ENCODE measurements at places on chromosomes 4 and X.

DNA sequence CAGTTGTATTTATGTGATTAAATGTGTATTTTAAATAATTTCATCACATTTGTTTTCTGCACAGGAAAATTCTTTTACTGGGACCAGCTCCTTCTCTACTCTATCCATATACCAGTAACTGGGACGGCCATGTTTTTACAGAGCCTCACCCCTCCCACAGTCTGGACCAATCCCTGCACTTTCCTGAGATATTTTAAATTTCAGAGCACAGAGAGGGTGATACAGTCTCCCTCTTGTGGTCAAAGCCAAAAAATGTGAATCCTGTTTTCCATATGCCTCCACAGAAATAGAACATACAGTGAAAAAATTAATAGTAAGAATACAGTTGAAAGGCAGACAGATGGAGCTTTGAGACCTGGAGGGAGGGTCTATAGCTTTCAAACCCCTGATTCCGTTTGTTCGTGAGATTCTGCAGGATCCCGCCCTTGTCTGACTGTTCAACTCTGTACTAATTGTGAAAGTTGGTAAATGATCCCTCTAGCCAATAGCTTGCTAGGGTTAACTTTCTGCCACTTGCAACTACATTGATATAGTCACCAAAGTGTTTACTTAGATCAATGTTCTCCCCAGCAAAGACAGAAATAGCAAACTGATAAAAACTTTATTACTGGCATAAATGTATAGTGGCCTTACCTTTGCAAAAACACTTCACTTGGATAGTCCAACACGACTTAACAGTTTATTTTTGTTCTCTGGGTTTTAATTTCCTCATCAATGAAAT lies 172.2 kb downstream of the PPARGC1A start:
- DNase-seq, result peak; percentile 26

- DNase-seq, result no peak
Observed at GRCh38 chr4:149164282-149164681, 651.4 kb downstream of the IQCM start.

DNA sequence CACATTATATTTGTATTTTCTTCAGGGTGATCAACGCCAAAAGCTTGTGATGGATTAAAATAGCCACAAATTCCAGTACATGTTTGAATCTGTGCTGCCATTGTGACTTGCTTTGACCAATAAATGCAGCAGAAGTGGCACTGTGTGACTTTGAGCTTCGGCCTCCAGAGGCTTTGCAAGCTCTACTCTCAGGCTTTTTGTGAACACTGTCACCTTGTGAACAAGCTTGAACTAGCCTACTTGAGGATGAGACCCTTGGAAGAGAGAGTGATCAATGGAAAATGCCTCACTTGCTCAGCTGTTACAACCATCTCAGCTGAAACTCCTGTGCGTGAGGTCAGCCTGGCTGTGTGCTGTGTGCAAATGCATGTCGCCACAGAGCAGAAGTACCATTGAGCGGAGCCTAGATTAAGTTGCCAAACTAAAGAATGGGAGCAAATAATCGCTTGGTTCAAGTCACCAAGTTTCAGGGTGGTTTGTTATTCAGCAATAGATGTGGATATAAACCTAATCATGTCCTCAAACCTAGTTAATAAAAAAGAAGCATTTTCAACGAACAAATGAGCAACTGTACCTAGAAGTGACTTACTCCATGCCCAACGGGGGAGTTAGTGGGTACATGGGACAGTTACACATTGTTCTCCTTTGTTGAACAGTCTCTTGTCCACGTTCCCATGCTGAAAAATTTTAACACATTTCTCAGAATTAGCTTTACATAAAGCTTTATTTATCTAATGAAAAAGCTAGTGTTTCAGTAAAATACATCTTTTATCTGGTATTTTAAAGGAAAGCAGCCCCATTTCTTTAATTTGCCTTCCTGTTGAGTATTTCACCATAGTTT lies 23.5 kb downstream of the NOA1 start:
- DNase-seq, result no peak

DNA sequence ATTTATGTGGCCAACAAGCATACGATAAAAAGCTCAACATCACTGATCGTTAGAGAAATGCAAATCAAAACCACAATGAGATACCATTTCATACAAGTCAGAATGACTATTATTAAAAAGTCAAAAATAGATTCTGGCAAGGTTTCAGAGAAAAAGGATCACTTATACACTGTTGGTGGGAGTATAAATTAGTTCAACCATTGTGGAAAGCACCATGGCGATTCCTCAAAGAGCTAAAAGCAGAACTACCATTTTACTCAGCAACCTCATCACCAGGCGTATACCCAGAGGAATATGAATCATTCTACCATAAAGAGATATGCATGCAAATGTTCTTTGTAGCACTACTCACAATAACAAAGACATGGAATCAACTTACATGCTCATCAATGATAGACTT lies 478.7 kb upstream of the GALNTL6 start:
- no peak for DNase-seq

GRCh38 chrX:153726286-153727122 lies 1.8 kb downstream of the ABCD1 start:
- DNase-seq, result no peak

GRCh38 chr4:40688446-40689095 lies 58.9 kb upstream of the RBM47 start:
- no peak for DNase-seq

DNA sequence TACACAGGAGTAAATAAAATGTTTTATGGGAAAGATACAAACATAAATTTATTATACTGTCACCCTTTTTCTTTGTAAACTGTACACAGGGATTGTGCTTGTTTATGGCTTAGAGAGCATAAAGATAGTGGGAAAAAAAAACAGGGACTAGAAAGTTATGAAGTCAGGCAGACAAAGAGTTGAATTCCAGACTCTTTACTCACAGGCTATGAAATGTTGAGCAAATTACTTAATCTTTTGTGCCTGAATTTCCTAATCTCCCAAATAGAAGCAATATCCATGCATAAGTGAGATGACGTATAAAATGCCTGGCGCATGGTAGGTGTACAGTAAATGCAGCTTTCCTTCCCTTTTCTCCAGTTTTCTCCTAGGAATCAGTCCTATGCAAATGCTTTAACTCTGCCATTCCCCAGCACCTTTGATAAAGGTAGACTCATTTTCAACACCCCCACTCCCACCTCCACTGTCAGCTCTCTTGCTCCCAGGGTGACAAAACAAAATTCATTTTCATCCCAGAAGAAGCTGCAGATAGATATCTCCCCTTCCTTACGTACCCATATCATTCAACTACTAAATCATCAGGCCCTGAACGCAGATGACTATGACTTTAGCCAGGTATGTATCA lies 44.5 kb upstream of the BTC start:
- DNase-seq, result no peak

GRCh38 chr4:159279084-159279483 lies 176.2 kb downstream of the RAPGEF2 start:
- DNase-seq, result no peak

DNA sequence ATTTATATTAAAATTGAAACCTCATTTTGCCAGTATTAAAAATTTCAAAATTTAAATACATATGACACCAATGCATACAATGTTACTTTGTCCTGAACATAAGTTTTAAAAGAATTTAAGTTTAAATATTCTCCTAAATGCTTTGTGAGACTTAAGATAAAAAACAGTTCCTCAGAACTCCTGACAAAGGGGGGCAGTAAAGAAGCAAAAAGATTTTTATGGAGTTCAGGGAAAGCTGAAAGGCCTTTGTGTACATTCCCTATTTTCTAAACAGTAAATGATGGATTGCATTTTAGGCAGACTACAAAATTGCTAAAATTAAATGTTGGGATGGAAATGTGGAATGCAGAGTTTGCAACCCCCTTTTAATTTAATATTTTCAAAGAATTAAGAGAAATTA lies 81.7 kb downstream of the SNCA start:
- peak; percentile 3 for DNase-seq

GRCh38 chrX:51697397-51697796 lies 12.9 kb upstream of the CENPVL1 start:
- DNase-seq, result no peak

GRCh38 chr4:168844353-168845049 lies 165.6 kb downstream of the CBR4 start:
- no peak for DNase-seq

DNA sequence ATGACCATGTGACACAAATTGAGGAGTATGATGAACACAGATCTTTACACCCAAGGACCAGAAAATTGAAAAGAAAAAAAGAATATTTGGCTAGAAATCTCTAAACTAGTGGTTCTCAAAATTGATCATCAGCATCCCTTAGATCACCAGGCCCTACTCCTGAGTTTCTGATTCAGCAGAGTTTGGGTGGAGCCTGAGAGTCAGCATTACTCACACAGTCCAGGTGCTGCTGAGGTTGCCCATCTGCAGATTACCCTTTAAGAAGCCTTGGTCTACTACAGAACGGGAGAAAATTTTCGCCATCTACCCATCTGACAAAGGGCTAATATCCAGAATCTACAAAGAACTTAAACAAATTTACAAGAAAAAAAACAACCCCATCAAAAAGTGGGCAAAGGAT lies 182.8 kb downstream of the MOSPD2 start:
- DNase-seq, result no peak

DNA sequence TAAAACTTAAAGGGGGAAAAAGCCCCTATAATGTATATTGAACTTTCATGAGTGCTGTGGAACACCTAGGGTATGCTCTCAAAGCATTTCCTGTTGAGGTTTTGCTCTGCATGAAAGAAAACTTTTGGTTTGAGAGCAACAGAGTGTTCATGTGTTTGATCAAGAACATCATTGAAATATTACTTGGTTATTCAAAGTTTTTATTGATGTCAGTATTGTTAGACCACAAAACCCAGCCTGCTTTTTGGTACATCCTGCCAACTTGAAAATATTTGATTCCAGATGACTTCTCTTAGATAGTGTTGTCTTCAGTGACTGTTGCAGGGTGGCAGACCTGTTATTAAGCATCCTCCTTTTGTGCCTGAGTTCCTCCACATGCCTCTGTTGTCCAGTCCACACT lies 68.0 kb downstream of the N4BP2 start:
- DNase-seq, result no peak

- DNase-seq, result no peak
Observed at GRCh38 chr4:140706276-140706625, 49.9 kb downstream of the TBC1D9 start.

GRCh38 chrX:47578692-47579091 lies 3.5 kb upstream of the TIMP1 start:
- DNase-seq, result no peak

- no peak for DNase-seq
Observed at GRCh38 chr4:146432065-146432464, 89.7 kb downstream of the SLC10A7 start.

GRCh38 chr4:2482693-2483092 lies 13.8 kb downstream of the RNF4 start:
- DNase-seq, result no peak

GRCh38 chrX:130171446-130172126 lies at the start of gene RAB33A:
TSS of gene RAB33A (plus strand) at chrX:130171962. CDS start at chrX:130172063, 101 bp downstream.
- no peak for DNase-seq

GRCh38 chr4:146998157-146998556 lies 52.5 kb upstream of the TTC29 start:
- DNase-seq, result no peak

GRCh38 chr4:98518559-98519267 lies 139.7 kb downstream of the TSPAN5 start:
- DNase-seq, result no peak

GRCh38 chrX:134676436-134676835 lies 18.2 kb upstream of the PLAC1 start:
- no peak for DNase-seq

DNA sequence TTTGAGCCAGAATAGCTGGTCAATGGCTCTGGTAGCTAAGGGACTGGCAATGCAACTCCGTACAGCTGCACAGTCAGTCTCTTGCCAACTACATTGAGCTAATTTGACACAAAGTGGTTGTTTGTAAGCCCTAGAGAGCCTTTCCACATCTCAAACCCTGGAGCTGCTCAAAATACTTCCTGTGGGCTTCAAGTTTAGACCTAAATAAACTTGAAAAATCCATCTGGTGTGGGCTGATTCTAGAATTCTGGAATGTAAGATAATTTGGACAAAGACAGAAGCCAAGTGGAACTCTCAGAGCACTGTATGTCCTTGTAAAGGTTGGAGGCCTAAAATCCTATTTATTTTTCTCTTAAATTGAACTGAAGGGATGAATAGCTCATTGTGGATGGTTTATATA lies 380.8 kb downstream of the SPRY1 start:
- no peak for DNase-seq

GRCh38 chr4:77120886-77121508 lies 36.0 kb upstream of the CCNG2 start:
- no peak for DNase-seq

- DNase-seq, result no peak
Observed at GRCh38 chr4:151407466-151408379, 1.3 kb upstream of the FHIP1A start.

DNA sequence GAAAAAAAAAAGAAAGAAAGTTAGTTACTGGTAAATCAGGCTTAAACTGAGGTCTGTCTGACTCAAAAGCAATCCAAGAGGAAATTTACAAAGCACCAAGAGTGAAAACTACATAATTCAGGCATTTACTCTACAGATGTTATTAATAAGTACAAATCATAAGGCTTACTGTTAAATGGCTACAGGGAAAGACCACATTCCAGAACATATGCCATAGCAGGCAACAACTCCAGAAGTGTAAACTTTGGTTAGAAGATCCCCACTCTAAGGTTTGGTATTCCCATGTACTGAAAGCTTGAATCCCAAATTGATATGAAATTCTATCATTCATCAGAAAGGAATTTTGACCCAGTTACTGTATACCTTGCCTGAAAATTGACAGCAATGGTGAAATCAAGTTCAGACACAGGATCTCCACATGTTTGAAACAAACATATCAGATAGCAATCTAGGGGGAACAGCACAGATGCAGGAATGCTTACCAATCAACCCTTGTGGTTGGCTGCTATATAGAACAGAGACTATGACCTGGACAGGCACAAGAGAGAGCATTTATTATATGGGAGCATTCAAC lies 6.6 kb downstream of the USP26 start:
- DNase-seq, result no peak

DNA sequence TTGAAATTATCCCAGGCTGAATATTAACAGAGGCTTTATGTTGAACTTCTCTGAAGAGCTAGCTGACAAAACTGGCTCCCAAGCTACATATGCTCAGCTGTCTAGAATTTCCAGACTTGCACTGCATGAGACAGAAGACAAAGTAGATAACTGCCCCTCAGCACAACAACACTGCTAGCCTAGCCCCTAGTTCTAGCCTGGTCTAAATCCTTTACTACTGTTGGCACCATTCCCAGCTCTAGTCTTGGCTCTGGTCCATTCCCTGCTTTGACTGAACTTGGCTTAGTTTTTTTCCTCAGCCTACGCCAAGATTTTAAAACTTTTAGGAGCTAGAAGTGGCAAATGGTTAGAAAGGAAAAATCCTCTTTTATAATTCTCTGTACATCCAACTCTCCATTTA lies 7.6 kb upstream of the OPHN1 start:
- no peak for DNase-seq

DNA sequence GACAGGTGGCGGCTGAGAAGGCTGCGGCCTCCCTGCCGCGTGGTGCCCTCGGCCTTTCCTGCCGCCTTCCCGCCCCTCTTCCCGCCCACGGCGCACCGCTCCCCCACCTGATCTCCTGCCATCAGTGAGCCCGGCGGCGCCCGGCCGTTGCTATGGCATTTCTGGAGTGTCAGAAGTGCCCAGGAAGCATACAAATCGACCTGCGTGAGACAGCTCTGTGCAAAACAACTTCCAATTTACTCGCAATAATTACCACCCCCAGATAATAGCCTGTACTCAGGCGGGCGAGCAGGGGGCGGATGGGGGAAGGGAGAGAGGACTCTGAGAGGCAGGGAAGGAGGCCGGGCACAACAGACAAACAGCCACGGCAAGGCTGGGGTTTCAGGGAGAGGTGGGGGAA lies 16.6 kb upstream of the ERCC6L start:
- DNase-seq, result no peak
